ENCODE measurements at places on chromosomes 16 and 17. TPM values are rescaled to one million over a fixed set of nuclear protein-coding genes. Genes with fewer than 3 reads are reported as not detected.

The ACSM5 gene
- not detected for total RNA-seq

The TOM1L1 gene
- 13.1 TPM for total RNA-seq

The CES2 gene
- 32.3 TPM for total RNA-seq

The SLC5A10 gene
- total RNA-seq = not detected

- no peaks in the 10 kb centered on the region for H3K27me3 ChIP-seq
- H3K4me3 ChIP-seq = no peak overlapping the region
- no peak overlapping the region for H3K27ac ChIP-seq
- no peaks in the 10 kb centered on the region for H3K4me1 ChIP-seq
- no peaks in the 10 kb centered on the region for H3K36me3 ChIP-seq
Observed at GRCh38 chr16:82137822-82138167, 32.2 kb downstream of the MPHOSPH6 start.

- DNase-seq = no peak
- 0 out of 2 replicates have a peak, but pooled peaks cover 8% of the 10 kb centered on the region for H3K4me1 ChIP-seq
- H3K27ac ChIP-seq = no peak overlapping the region
- H3K36me3 ChIP-seq = peaks cover 23% of the 10 kb centered on the region
- no peaks in the 10 kb centered on the region for H3K27me3 ChIP-seq
- no peak overlapping the region for H3K4me3 ChIP-seq
Observed at GRCh38 chr16:48287239-48287638, 39.9 kb upstream of the ABCC11 start.

- peak overlapping the region; percentile 95 for H3K4me3 ChIP-seq
- peak; percentile 10 for DNase-seq
- peak overlapping the region; percentile 83 for H3K27ac ChIP-seq
- H3K4me1 ChIP-seq = peaks cover 16% of the 10 kb centered on the region
Observed at GRCh38 chr16:71460941-71461340, 1.1 kb downstream of the ZNF23 start.

DNA sequence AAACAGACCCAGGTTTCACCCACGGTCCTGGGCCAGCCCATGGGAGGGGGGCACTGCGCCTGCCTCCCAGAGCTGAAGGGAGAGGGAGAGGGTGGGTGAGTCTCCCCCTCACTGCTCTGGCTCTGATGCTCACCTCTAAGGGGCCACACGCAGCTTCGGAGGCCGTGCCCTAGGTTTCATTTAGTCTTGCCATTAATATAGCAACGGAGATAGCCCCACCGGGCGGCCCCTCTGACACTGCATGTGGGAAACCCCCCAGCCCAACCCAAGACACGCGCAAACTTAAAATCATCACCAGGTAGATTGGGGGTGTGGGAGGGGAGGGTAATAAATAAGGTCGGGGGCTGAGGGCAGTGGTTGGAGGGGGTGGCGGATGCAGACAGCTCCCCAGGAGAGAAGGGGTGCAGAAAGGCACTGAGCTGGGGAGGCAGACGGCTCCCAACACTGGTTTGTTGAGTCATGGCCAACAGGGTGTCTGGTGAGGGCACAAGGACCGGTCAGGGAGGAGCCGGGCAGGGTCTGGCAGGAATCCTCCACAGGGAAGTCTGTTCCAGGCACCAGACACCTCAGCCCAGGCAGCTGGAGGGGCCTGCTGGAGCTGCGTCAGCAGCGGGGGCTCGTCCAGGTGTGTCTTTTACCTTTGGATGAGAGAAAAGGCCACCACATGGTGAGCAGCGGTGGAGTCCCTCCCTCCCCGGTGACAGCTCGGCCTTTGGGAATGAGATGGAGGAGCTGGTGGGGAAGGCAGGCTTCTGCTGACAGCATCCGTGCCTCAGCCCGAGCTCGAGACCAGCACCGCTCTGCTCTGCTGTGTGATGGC lies 32.0 kb upstream of the DOC2B start:
- no peak overlapping the region for H3K27ac ChIP-seq
- H3K36me3 ChIP-seq = no peaks in the 10 kb centered on the region
- H3K27me3 ChIP-seq = no peaks in the 10 kb centered on the region
- H3K4me1 ChIP-seq = peaks cover 6% of the 10 kb centered on the region
- no peak overlapping the region for H3K4me3 ChIP-seq
- DNase-seq = no peak

DNA sequence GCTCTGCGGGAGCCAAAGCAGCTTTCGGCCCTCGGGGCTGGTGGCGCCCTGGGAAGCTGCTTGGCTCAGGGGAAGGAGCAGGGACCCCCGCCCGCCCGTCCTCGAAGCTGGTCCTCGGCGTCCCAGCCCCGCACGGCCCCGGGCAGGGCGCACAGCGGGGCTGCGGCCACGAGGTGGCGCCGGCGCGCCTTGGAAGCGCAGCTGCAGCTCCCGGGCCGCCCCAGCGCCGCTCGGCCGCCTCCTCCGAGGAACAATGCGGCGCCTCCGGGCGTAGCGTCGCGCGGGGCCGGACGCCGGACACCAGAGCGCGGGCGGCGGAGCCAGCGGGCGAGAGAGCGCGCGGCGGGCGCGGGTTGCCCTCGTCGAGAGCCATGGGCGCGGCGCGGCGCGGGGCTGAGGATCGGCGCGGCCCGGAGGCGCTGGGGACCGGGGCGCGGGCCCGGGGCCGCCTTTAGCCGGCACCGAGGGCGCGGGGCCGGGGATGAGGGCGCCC lies at the start of gene MGAT5B:
MGAT5B (plus strand) TSS at position 229 of the 493 bp plus-strand sequence. CDS start 626 bp downstream, outside the sequence.
- H3K4me3 ChIP-seq = no peak within 1 kb of the TSS
- no peak within 1 kb of the TSS for H3K27ac ChIP-seq
- H3K27me3 ChIP-seq = peaks cover 24% of the 10 kb centered on the region
- no peaks in the 10 kb centered on the region for H3K36me3 ChIP-seq
- peak; percentile 91 for DNase-seq

DNA sequence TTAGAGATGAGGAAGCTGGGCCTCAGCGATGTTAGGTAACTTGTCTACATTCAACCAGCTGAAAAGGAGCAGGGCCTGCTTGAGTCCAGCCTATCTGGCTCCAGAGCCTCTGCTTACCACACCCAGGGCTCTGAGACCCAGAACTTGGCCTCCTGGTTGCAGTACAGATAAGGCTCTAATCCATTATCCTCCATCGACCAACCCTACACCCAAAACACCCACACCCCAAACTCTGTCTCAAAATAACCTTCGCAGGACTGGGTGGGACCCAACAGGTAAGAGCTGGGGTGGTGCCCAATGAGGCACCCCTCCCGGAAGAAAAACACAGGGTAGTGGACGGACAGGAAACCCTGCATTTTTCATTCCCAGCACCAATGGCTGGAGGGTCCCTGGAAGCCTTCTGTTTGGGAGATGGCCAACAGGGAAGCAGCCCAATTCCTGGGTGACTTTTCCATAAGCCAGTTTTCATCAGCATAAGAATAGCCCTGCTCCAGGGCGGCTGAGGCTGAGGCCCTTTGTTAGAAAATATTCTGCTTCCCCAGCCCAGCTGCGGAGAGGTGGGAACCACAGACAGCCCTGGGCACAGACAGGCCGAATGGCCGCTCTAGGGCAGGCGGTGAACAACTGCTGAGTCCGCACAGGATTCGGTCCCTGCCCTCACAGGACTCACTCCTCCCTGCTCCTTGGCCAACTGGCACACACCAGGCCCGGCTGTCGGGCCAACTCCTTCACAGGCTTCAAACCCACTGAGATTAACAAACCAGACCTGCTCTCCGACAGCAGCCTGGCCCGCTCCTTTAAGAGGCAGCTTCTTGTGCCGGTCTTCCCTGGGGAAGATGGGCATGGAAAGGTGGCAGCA lies 9.8 kb downstream of the SMIM5 start:
- no peaks in the 10 kb centered on the region for H3K4me1 ChIP-seq
- H3K4me3 ChIP-seq = no peak overlapping the region
- no peaks in the 10 kb centered on the region for H3K36me3 ChIP-seq
- no peaks in the 10 kb centered on the region for H3K27me3 ChIP-seq

DNA sequence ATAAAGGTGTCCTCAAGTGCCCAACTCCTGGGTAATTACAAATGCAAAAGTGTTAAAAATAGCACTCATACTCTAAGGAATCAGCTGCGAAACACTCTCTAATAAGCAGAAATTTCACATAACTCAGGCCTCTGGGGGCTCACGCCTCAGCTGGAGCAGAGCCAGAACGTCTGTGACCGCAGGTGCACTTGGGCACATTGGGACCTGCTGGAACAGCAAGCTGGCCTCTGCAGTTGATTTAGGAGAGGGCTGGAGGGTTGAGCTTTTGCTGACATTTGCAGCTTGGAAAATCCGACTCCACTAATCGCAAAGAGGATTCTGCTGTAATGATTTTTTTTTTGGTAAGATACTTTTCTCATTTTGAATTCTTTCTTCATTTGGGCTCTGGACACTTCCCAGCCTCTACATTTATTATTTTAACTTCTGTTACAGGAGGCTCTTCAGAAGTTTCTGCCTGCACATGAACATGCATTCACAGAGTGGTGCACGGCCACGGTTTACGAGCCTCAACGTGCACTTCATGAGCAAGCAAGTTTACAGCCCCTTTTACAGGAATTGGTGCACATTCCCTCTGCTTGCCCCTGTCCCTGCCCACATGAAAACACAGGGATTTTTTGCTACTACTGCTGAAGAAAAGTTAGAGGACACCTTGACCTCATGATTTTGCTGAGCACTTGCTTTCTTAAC lies 4.1 kb upstream of the SNTB2 start:
- H3K4me3 ChIP-seq = no peak overlapping the region
- DNase-seq = no peak
- H3K27me3 ChIP-seq = no peaks in the 10 kb centered on the region
- no peak overlapping the region for H3K27ac ChIP-seq
- no peaks in the 10 kb centered on the region for H3K36me3 ChIP-seq

- no peaks in the 10 kb centered on the region for H3K4me1 ChIP-seq
- no peak overlapping the region for H3K27ac ChIP-seq
- no peak overlapping the region for H3K4me3 ChIP-seq
- no peaks in the 10 kb centered on the region for H3K27me3 ChIP-seq
Observed at GRCh38 chr16:84465154-84465553, 39.3 kb downstream of the MEAK7 start.

- peak overlapping the region; percentile 58 for H3K4me3 ChIP-seq
- no peaks in the 10 kb centered on the region for H3K4me1 ChIP-seq
- DNase-seq = peak; percentile 64
Observed at GRCh38 chr17:79777120-79777893, 641 bp upstream of the CBX2 start.

DNA sequence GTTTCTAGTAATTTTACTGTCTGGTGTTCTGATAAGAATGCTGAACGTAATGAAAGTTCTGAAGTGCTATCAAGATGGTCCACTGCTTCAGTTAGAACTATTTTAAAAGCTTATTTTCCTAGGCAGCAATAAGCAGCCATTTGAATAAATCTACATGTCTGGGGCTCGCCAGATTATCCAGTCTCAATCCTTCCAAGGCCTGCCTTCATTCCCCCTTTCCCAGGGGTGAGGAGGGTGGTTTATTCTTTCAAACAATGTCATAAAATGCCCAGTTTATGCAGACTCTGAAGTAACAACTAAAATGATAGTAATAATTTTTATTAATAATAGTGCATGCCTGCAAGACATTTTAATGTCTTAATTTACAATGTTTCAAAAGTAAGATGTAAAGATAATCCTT lies 2.4 kb downstream of the CDH11 start:
- DNase-seq = peak; percentile 34
- H3K27ac ChIP-seq = peak overlapping the region; percentile 76
- peaks cover 32% of the 10 kb centered on the region for H3K36me3 ChIP-seq
- H3K27me3 ChIP-seq = no peaks in the 10 kb centered on the region
- H3K4me1 ChIP-seq = peaks cover 51% of the 10 kb centered on the region

DNA sequence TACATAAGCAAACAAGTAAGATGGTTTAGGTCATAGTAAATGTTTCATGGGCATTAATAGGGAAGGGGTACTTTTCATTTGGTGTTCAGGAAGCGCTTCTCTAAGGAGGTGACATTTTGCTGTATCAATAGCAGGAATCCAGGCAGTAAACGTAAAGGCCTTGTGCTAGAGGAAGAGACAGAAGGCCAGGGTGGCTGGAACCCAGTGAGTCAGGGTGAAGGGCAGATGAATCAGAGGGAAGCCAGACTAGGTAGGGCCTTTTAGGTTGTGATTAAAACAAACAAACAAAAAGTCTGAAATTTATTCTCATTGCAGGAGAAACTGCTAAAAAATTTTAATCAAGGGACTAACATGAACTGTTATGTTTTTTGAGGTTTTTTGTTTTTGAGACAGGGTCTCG lies 6.5 kb downstream of the BMERB1 start:
- H3K4me1 ChIP-seq = peaks cover 55% of the 10 kb centered on the region
- peak; percentile 92 for DNase-seq
- H3K27me3 ChIP-seq = no peaks in the 10 kb centered on the region
- peak overlapping the region; percentile 98 for H3K27ac ChIP-seq
- H3K36me3 ChIP-seq = no peaks in the 10 kb centered on the region

DNA sequence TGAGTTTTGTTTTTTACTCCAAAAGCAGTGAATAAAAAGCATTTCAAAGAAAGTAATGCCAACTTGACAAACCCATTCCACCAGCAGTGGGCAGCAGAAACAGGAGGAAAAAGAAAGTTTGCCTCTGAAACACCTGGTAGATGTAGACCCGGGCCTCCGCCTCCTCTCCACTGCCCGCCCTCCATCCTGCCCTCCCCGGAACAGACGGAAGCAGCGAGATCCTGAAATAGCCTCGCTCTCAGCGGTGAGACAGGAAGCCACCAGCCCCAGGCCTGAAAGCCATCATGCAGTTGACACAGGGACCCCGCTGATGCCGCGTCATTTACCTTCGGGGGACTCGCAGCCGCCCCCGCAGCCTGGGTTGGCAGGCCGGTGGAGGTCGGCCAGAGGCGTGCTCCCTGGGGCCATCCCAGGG lies 67.8 kb downstream of the C16orf78 start:
- no peak overlapping the region for H3K4me3 ChIP-seq
- H3K4me1 ChIP-seq = no peaks in the 10 kb centered on the region
- H3K36me3 ChIP-seq = no peaks in the 10 kb centered on the region
- no peak for DNase-seq

DNA sequence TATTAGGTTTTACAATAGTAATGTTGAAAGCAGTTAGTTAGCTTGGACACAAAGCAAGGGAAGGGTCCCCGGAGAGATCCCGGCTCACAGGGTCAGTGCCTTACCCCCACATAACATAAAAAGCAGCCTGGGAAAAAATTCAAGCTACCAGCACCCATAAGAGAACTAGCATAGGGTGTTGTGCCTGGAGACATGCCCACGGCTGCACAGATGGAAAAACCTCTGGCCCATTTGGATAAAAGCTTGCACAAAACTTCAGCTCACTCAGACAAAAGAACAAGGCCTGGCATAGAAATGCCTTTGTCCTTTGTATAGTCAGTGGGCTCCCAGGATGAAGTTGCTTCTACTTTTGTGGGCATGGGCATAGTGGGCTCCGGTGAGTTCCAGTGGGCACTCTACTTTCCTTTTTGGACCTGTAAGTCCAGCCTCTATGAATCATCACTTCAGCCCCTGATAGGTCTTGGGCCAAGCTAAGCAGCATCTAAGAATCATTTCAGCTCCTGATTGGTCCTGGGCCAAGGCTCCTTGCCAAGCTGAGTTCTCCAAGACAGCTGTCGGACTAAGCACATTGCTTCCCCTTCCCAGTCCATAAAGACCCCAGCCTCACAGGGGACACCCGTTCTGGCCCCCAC lies 1.3 kb upstream of the RDM1 start:
- H3K36me3 ChIP-seq = no peaks in the 10 kb centered on the region
- H3K27ac ChIP-seq = no peak overlapping the region
- H3K27me3 ChIP-seq = no peaks in the 10 kb centered on the region
- no peaks in the 10 kb centered on the region for H3K4me1 ChIP-seq
- DNase-seq = no peak

DNA sequence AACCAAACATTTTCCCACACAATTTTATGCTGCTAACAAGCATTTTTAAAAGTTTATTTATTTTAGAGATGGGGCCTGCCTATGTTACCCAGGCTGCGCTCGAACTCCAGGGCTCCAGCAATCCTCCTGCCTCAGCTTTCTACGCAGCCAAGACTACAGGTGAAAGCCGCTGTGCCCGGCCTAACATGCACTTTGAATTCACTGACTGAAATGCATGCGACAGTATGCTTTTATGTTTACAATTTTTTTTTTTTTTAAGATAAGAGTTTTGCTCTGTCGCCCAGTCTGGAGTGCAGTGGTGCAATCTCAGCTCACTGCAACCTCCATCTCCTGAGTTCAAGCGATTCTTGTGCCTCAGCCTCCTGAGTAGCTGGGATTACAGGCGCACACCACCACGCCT lies 47.8 kb downstream of the MAP1LC3B start:
- H3K27ac ChIP-seq = no peak overlapping the region
- no peak overlapping the region for H3K4me3 ChIP-seq
- H3K4me1 ChIP-seq = peaks cover 28% of the 10 kb centered on the region
- no peaks in the 10 kb centered on the region for H3K27me3 ChIP-seq

All from GM23248 (cell line).